NCI-H146 (cell line): ENCODE measurements at places on chromosomes 7 and 10.

DNA sequence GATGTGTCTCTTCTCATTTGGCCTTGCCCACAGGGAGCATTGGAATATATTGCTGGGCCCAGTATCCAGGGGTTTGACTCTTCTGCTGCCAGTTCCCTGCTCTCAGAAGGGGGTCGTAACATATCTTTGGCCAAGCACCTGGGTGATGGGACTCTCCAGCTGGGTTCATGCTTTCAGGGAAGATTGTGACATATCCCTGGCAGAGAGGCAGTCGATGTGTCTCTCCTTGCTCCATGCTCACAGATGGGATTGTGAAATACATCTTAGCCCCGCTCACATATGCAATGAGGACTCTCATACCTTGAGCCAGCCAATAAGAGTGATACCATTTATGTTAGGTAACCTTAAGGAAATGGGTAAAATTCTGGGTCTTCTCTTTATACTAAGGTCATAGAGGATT lies 39.2 kb upstream of the ZNF680 start:
- DNase-seq = no peak

DNA sequence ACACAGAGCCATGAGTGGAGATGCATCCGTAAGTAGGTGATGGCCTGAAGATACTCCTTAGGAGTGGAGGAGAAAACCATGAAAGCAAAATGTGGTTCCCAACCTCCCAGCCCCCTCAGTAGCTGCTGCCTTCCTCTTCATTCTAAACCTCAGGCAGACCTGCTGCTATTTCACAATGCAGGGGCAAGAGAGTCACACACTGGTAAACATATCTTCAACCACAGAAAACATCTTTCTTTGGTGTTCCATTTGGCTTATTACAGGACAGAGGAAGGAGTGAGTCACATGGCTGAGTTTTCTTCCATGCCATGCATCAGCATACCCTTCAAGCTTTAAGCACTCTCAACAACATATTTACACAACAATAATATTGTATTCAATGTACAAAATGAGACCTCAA lies 342.1 kb downstream of the BMPER start:
- no peak for DNase-seq

DNA sequence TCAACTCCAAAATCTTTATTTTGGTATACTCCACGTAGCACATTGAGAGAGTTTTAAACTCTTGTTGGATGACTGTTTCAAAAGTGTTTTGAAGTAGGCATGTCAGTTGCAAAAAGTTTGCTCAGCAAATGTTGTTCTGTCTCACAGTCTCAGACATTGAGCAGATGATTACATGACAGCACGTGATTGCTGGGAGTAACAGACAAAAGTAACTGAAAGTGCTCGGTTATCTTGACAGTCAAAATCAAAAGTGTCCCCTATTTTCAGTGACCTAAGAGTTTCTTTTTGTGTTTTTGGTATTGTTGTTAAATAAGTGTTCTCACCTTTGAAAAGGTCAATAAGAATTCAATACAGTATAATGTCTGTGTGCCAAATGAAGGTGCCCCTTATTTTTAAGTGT lies 84.3 kb downstream of the CFTR start:
- DNase-seq = no peak

GRCh38 chr7:41731493-41732435 lies 28.9 kb upstream of the INHBA start:
- DNase-seq = no peak

- DNase-seq = no peak
Measured at GRCh38 chr7:217781-218180, 25.4 kb downstream of the FAM20C start.

DNA sequence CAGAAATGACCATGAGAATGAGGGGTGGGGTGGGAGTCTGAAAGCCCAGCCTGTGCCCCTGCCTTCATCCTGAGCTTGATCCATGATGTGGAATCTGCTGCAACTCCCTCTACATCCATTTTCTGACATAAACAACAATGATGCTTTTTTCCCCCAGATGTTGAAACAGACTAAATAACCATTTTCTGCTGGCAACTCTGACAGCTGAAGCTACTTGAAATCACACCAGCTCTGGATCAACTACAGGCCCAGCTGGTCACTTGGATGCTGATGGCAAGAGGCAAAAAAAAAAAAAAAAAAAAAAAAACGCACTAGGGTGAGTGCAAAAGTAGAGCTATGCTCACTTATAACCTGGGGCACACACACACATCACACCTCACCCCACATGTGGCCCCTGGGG lies 74.2 kb downstream of the FAM107B start:
- no peak for DNase-seq

DNA sequence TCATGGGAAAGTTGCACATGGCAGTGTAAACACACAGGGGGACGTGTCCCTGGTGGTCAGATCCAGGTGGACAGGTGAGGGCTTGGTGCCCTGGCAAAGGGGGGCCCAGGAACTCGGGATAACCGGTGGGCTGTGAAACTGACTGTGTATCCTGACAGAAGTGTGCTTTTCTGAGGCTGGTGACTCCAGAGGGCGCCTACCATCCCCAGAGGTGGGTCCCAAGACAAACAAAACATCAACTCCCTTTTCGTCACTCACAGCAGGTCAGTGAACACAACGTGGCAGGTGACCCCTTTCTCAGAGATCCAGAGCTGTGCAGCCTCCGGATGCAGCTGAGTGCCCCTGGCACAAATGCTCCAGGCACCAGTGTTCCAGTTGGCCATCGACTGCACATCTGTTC lies 56.0 kb upstream of the DDC start:
- peak; percentile 79 for DNase-seq

DNA sequence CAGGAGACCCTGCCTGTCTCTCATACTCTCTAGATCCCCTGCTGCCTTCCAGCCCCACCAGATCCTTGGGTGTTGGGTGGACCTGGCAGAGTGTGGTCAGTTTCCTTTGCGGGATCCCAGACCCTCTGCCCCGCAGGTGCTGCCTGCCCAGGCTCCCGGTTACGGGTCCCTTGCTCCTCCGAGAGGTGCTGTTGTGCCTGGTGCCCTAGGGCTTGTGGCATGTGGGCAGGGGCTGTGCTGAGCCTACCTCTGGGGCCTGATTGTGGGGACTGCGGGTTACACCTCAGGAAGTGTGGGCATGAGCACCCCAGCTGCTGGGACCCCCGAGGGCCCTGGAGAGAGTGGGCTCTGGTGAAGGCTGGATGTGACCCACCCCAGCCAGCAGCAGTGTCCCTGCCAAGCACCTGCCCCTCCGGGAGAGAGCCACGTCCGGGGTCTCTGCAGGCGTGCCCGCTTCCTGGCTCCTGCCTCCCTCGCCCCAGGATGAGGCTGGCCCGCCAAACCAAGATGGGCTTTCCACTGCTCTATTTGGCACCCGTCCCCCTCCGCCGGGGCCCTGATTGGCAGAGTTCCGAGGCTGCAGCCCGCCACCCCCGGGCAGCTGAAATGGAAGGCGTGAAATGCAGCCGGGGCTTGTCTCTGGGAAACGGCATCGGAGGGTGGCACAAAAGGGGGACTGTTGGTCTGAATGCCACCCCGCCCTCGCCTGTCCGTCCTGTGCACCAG lies 17.0 kb downstream of the CLIP2 start:
- no peak for DNase-seq

DNA sequence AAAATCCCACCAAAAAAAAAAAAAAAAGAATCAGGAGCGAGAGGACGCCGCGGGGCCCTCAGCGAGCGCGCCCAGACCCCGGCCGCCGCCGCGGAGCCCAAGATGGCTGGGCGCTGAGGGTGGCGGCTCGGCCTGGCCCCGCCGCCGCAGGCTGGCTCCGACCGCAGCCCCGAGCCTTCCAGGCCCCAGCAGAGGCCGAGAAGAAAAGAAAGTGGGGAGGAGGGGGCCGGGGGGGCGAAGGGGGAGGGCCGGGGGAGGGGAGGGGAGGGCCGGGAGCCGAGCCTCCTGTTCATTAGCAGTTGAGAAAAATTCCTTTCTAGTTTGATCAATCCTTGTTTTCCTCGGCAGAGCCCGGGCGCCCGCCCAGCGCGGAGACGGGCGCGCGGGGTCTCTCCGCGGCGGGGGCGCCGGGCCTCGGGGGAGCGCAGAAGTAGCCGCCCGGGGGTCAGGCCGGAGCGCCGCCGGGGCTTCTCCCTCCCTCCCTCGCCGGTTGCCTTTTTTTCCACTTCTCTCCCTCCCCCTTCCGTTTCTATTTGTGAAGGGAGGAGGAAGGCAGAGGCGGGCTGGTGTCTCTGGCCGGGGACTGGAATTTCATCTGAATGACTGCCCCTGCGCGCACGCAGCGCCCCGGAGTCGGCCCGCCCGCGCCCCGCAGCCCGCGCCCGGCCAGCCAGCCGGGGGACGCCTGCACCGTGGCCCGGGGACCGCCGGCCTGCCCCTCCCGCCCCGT lies 778 bp upstream of the TRIM8 start:
- DNase-seq = peak; percentile 80

DNA sequence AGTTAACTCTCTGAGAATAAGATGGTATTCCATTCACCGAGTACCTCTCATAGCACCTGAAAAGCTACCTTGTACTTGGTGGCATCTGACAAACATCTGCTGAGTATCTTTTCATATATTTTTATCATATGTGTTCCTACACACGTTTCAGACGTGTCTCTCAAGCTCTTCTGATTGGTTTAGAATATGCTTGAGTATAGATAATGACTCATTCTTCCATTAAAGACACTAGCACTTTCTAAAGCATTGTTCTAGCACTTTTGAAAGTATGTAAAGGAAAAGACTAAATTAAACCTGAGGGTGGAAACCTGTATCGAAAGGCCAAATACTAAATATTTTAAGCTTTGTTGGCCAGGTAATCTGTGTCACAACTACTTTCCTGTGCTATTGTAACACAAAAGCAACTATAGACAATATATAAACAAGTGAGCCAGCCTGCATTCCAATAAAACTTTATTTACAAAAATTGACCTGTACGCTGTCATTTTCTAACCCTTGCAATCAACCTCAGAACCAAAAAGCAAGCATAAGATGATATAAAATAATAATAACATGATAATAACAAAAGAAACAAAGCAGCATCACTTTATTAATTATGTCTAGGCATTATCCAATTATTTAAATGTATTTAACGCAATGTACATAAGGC lies 95.3 kb downstream of the DGKI start:
- no peak for DNase-seq

GRCh38 chr10:7117806-7118674 lies 292.8 kb downstream of the SFMBT2 start:
- DNase-seq = no peak

- DNase-seq = no peak
Measured at GRCh38 chr10:48414778-48415177, 108.3 kb downstream of the MAPK8 start.

GRCh38 chr7:102234131-102234530 lies 52.5 kb upstream of the SH2B2 start:
- DNase-seq = no peak

GRCh38 chr10:118729641-118730258 lies 25.0 kb downstream of the CACUL1 start:
- no peak for DNase-seq

- DNase-seq = peak; percentile 81
Measured at GRCh38 chr10:102230264-102230860, 4.3 kb downstream of the ELOVL3 start.
